ENCODE measurements at places on chromosomes 4 and X.

DNA sequence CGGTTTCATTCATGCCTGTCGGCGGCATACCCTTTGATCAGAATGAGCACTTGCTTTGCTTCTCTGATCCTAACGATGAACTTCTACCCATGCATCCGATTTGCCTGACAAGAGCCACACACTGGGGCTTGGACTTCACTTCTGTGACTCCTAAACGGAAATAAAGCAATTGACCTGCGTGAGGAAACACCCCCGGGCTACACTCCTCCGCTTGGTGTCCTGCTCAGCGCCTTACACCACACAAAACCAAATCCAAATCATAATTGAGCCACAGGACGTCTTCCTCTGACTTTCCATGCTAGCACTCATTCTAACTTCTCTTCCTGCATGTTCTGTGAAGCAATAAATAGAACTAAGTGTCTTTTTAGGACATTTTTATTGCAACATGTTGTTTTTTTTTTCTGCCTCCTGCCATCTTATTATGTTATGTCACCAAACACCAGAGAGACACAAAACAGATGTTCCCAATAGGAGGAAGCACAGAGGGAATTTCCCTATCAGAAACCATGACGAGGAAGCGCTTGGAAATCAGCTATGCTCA, 110.8 kb upstream of the FAM9B start:
- DNase-seq, result no peak

GRCh38 chr4:102687982-102688433, 72.8 kb downstream of the MANBA start:
- no peak for DNase-seq

GRCh38 chrX:96407072-96407471, 277.6 kb upstream of the DIAPH2 start:
- no peak for DNase-seq

- no peak for DNase-seq
Measured at GRCh38 chrX:40021647-40022046, 76.1 kb downstream of the BCOR start.

GRCh38 chr4:85966373-85966772, 393.5 kb downstream of the MAPK10 start:
- no peak for DNase-seq

DNA sequence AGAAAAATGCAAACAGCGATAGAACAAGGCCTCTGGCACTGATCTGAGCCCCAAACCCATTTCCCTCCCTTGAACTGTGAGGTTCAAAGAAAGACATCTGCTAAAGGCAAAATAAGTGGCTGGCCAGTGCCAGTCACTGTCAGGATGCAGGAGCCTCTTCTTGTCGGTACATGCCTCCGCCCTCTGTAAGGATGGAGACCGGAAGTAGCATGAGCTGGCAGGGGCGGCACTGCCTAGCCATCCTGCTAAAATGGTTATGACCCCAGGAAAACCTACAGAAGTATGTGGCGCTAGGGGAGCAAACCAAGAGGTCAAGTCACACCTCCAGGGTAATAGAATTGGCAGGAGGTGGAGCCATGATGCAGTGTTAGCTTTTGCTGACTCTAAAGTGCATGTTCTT, 180.3 kb downstream of the DCLK2 start:
- DNase-seq, result no peak

DNA sequence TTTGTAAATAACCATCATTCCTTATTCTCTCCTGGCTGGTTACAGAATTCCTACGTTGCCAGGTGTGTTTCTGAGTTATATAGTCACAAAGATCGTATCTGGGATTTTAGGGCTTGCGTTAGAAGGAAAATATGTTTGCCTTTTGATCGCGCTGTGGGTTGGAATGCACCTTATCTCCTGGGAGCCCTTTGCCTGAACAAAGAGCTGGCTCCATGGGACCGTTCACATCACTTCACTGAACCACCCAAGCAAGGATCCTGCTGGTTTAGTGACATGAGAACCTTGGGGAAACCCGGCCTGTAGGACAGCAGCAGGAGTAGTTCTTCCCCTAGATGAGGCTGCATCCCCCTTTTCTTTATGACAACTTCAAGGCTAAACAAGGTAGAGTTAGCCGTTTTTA, 51.6 kb downstream of the RS1 start:
- no peak for DNase-seq

DNA sequence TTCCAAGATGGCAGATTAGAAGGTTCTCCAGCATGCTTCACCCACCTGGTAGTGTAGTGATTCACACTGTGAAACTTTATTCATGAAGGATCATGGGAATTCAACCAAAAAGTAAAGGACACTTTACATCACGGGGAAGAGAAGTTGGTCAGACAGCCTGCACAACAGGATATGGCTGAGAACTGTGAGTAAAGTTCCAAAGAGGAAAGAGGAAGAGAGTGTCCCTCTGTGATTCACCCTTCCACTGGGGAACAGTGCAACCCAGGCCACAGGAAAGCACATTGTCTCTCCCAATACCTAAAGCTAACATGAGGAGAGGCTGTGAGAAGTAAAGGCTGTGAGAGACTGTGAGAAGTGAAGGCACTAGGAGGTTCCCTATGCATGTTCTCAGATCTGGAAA, 137.2 kb downstream of the STPG2 start:
- DNase-seq, result no peak

DNA sequence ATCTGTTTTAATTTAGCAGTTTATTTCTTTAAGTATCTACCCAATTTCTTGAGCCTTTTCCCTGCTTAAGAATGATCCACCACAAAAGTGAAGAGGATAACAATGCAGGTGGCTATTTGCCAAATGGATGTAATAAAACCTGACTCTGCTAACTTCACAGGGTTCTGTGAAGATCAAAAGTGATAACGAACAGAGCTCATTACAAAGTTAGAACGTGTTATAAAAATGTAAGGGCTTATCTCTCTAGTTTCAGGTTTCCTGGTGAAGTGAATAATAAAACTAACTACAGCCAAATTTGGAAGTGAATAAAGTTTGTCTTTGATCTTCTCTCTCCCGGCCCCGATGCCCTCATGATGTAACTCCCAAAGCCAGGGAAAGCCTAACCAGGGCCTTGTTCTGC, 497.9 kb downstream of the SMARCA1 start:
- no peak for DNase-seq

DNA sequence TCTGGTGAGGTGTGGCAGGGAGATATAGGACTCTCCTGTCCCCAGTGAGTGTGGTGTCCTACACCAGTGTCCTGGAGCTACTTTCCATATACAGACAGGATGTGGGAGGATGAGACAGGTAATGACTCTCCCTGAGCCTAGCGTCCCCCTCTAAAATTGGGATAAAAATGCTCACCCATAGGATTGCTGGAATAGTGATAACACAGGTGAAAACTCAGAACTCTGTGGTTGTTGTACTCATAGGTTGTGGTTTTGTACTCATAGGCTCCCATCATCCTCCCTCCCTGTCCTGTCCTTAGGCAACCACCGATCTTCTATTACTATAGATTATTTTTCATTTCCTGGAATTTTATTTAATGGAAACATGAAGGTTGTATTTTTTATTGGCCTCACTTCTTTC, 60.7 kb upstream of the NXF3 start:
- no peak for DNase-seq

Data from CD4-positive, alpha-beta T cell treated with Interferon gamma for 1 hour (primary cell).